IMR-90 (cell line): ENCODE measurements at places on chromosomes 5 and 9. TPM values are rescaled to one million over a fixed set of nuclear protein-coding genes. Genes with fewer than 3 reads are reported as not detected.

GTF3C4 gene
- 16.5 and 18.1 TPM in 2 replicates for total RNA-seq

UNC5A gene
- total RNA-seq, result not detected in 2 replicates

SVEP1 gene
- total RNA-seq, result 13.1 and 16.7 TPM in 2 replicates

CCNO gene
- total RNA-seq, result not detected in 2 replicates

SOHLH1 gene
- total RNA-seq, result not detected in 2 replicates

CDH6 gene
- total RNA-seq, result 211 and 232 TPM in 2 replicates

CSF2 gene
- total RNA-seq, result not detected in 2 replicates

DNA sequence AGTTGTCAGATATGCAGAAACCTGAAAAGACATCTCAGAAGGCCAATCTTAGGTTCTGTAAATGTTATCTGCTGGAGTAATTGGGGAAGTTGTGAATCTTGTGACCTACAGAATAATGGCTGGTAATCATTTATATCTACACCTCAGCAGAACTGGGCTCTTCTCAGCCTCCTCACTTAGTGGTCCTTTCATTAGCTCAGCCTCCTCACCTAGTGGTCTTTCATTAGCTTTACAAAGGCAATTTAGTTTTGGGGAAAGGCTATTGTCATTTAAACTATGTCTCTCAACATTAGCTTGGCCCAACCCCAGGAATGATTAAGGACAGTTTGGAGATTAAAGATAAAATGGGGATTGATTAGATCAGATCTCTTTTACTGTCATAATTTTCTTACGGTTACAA is 284.2 kb upstream of the SGCD start:
- DNase-seq, result no peak
- no peaks in the 10 kb centered on the region for H3K4me1 ChIP-seq
- no peaks in the 10 kb centered on the region for H3K27me3 ChIP-seq

GRCh38 chr9:109002141-109002540 is 11.2 kb downstream of the CTNNAL1 start:
- peaks cover 4% of the 10 kb centered on the region; the same call in 1 of the 2 replicates for H3K36me3 ChIP-seq
- H3K27ac ChIP-seq, result no peak overlapping the region
- no peaks in the 10 kb centered on the region for H3K27me3 ChIP-seq
- no peaks in the 10 kb centered on the region for H3K4me1 ChIP-seq

DNA sequence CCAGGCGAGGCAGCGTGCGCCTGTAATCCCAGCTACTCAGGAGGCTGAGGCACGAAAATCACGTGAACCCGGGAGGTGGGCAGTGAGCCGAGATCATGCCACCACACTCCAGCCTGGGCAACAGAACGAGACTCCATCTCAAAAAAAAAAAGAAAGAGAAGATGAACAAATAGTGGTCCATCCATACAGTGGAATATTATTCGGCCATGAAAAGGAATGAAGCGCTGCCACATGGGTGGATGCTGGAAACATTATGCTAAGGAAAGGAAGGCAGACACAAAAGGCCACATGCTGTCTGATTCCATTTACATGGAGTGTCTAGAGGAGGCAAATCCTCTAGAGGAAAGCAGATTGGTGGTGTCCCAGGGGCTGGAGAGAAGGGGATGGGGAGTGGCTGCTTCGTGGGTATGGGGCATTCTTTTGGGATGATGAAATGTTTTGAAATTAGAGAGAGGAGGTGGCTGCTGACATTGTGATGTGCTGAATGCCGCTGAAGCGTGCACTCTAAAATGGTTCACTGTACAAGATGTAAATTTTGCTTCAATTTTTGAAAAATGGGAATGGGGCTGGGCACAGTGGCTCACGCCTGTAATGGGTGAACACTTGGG is 17.0 kb downstream of the PLPP7 start:
- no peaks in the 10 kb centered on the region for H3K36me3 ChIP-seq
- H3K4me3 ChIP-seq, result no peak overlapping the region
- H3K27ac ChIP-seq, result no peak overlapping the region
- H3K27me3 ChIP-seq, result peaks cover 17% of the 10 kb centered on the region
- DNase-seq, result no peak

DNA sequence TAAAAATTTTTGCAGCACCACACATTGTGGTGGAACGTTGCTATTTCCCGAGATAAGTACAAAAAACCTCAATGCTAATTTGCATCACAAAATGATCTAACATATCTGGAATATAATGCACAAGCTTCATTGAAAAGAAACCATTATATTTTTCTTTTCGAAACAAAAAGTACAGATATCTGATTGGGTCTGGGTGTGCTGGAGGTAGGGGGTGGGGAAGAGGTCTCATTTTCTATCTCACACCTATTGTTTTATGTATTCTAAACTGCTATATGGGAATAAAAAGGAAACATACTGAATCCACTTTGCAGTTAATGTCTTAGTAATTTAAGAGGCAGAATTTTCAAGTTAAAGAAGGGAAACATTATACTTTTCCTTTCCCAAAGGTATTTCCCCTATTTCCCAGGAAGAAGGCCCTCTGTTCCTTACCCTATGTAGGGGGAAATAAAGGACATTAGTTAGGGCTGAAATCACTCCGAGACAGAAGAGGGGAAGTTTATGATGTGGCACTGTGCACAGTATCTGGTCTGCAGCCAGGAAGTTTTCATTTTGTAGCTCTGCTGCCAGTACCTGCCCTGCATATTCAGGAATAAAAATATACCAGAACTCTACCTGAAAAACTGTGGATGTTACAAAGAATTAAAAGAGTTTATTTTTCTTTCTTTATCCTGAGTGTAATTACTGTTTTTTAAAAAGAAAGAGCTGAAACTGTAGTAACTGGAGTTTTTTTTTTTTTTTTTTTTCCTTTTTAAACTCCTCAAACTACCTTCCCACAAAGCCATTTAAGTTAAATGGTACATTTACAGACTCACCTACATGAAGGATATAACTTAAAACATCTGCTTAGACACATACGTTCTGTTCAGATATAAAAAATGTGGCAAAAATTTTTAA is 7.4 kb downstream of the MEF2C start:
- no peak for DNase-seq
- no peak overlapping the region for H3K4me3 ChIP-seq
- no peaks in the 10 kb centered on the region for H3K36me3 ChIP-seq
- H3K27me3 ChIP-seq, result no peaks in the 10 kb centered on the region
- no peak overlapping the region for H3K27ac ChIP-seq

- H3K27me3 ChIP-seq, result no peaks in the 10 kb centered on the region
- no peaks in the 10 kb centered on the region for H3K4me1 ChIP-seq
- no peak overlapping the region for H3K27ac ChIP-seq
- no peak for DNase-seq
- no peak overlapping the region for H3K4me3 ChIP-seq
Observed at GRCh38 chr5:60297658-60298057, 402.3 kb downstream of the DEPDC1B start.

DNA sequence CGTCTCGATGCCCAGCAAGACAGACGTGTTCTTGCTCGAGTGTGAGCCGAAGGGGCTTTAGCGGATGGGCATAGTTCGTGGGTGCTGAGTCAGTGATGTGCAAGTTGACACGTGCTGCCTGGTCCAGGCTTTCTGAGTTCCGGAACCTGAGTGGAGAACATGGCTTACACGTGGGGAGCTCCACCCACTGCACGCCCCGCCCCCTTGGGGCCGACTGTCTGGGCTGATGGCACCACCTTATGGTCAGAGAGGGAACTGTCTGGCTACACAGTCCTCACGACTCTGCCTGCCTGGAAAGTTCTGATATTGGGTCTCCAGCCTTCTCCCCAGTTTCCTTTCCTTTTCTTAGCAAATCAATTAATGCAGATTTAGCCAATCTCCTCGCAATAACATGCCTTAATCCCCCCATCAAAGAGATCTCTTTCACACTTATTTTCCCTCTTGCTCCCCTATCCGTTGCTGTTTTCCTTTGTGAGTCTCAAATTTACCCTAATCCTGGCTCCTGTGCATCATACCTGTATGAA is 3.8 kb upstream of the STC2 start:
- peak; percentile 83 for DNase-seq
- H3K4me1 ChIP-seq, result peaks cover 9% of the 10 kb centered on the region
- H3K4me3 ChIP-seq, result no peak overlapping the region
- no peak overlapping the region for H3K27ac ChIP-seq
- H3K27me3 ChIP-seq, result no peaks in the 10 kb centered on the region
- peaks cover 2% of the 10 kb centered on the region; the same call in 1 of the 2 replicates for H3K36me3 ChIP-seq

DNA sequence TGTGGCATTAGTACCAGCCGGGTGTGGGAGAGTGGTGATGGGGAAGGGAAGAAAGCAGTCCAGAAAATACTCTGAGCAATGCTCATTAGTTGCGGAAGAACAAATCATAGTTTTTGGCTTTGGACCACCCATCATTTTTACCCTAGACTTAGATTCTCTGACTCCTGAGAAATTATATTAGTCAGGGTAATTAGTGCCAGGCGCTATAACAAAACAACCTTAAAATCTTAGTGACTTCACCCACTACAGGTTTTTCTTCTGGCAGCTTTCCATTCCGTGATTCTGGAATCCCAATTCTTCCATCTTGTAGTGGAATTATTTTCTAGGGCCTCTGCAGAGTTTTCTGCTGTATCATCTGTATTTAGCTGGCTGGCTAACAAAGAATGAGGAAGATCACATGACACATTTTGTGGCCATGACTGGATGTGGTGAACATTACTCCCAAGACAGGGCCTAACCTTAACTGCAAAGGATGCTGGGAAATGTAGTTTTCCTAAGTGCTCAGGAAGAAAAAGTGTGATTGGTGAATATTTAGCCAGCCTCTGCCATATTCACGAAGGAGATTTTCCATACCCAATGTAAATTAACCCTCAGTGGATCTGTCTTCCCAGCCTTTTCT is 373.0 kb upstream of the MEF2C start:
- peak; percentile 82 for DNase-seq
- H3K27me3 ChIP-seq, result no peaks in the 10 kb centered on the region; the same call in 1 of the 2 replicates
- no peaks in the 10 kb centered on the region for H3K4me1 ChIP-seq
- no peak overlapping the region for H3K27ac ChIP-seq
- no peaks in the 10 kb centered on the region for H3K36me3 ChIP-seq

GRCh38 chr9:133761641-133762248 is 23.6 kb upstream of the SARDH start:
- no peak for DNase-seq
- no peaks in the 10 kb centered on the region for H3K27me3 ChIP-seq
- peaks cover 3% of the 10 kb centered on the region for H3K4me1 ChIP-seq
- no peak overlapping the region for H3K27ac ChIP-seq
- peaks cover 9% of the 10 kb centered on the region; the same call in 1 of the 2 replicates for H3K36me3 ChIP-seq

DNA sequence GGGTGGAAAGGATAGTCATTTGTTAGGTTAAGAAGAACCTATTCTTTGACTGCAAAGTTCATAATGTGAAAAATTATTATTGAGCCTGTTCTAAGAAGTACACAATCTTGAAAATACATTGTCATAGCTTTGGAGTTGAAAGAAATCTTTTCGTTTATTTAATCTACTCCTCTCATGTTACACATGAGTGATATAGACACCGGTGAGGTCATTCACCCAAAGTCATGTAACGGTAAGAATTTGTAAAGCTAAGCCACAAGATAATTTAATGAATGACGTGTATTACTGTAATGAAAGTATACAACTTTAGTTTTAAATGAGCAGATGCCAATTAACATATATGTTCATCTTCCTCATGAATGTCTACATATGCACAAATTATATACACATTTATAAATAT is 284.1 kb upstream of the PDE4D start:
- no peaks in the 10 kb centered on the region for H3K27me3 ChIP-seq
- no peaks in the 10 kb centered on the region for H3K4me1 ChIP-seq
- no peaks in the 10 kb centered on the region for H3K36me3 ChIP-seq
- H3K27ac ChIP-seq, result no peak overlapping the region

DNA sequence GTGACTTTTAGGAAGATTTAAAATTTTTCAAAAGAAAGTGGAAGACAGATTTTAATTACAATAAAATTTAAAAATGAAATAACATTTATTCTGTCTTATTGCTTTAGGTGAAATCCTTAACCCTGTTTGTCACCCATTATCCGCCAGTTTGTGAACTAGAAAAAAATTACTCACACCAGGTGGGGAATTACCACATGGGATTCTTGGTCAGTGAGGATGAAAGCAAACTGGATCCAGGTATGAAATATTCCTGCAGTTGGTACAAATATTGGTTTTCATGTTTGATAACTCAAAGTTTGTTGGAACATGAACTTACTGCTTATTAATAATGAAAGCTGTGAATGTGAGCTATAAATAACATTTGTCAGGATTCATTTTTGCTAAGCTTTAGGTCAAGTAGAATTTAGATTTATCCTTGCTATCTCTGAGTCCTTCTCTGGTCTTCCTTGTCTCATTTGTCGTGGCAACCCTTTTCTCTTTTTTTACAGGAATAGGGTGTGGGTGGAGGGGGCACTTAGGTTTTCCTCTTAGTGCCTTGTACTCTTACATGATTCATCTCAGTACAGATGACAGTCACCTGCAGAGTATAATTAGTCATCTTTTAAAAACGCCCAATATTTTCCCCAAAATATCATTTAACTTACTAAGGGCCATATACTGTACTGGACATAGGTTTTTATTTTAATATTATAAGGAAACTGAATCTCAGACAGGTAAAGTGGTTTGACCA is 95.3 kb upstream of the RASGRF2 start:
- H3K4me3 ChIP-seq, result no peak overlapping the region
- H3K36me3 ChIP-seq, result no peaks in the 10 kb centered on the region
- H3K27ac ChIP-seq, result no peak overlapping the region
- no peak for DNase-seq
- H3K4me1 ChIP-seq, result peaks cover 3% of the 10 kb centered on the region; the same call in 1 of the 2 replicates

DNA sequence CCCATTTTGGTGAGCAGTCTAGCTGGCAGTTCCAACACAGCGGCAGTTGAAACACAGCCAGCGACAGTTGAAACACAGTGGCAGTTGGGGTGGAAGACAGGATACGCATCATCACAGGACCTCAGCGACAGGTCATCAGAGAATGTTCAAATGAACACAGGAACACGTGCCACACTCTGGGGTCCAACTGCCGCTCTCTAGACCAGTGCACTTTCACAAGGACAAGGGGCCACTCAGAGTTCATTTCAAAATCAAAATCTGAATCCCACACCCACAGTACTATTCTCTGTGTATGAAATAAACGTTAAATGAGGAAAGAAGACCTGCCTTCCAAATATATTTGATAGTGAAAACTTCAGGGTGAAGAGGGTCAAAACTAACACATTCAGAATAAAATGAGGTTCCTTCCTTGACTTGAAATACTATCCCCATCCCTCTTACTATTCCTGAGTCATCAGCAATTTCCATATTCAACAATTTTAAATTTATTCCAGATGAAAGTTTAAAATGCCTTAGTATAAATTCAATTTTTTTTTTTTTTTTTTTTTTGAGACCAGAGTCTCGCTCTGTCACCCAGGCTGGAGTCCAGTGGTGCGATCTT is 53.0 kb upstream of the SIMC1 start:
- DNase-seq, result peak; percentile 31
- no peaks in the 10 kb centered on the region for H3K36me3 ChIP-seq
- H3K4me3 ChIP-seq, result no peak overlapping the region
- peaks cover 1% of the 10 kb centered on the region; the same call in 1 of the 2 replicates for H3K27me3 ChIP-seq
- peaks cover 7% of the 10 kb centered on the region; the same call in 1 of the 2 replicates for H3K4me1 ChIP-seq

DNA sequence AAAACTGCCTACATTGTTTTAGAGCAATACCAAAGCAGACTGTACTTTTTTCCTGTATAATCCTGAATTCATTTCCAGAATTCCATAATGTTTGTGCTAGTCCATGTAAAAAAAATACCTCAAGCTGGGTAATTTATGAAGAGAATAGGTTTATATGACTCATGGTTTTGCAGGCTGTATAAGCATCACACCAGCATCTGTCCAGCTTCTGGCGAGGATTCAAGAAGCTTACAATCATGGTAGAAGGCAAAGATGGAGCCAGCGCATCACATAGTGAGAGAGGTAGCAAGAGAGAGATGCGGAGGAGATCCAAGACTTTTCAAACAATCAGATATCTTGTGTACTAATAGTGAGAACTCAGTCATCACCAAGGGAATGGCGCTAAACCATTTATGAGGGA is 280.3 kb upstream of the CDH9 start:
- no peaks in the 10 kb centered on the region for H3K27me3 ChIP-seq
- no peak overlapping the region for H3K4me3 ChIP-seq
- H3K4me1 ChIP-seq, result peaks cover 4% of the 10 kb centered on the region
- H3K27ac ChIP-seq, result no peak overlapping the region
- DNase-seq, result peak; percentile 68

GRCh38 chr5:148455185-148455584 is 71.4 kb downstream of the FBXO38 start:
- no peak for DNase-seq
- H3K4me3 ChIP-seq, result no peak overlapping the region
- H3K27me3 ChIP-seq, result peaks cover 9% of the 10 kb centered on the region
- no peak overlapping the region for H3K27ac ChIP-seq
- H3K36me3 ChIP-seq, result no peaks in the 10 kb centered on the region
